Adrenal gland (tissue), 19 donors: ENCODE measurements at places on chromosomes 13 and 19. TPM values are rescaled to one million over a fixed set of nuclear protein-coding genes. Genes with fewer than 3 reads are reported as not detected.

TUBB4A gene
- 247 TPM for total RNA-seq

SLAIN1 gene
- 24.1 TPM for total RNA-seq

HSPBP1 gene
- 29.3 TPM for total RNA-seq

TSKS gene
- not detected for total RNA-seq

TLE6 gene
- total RNA-seq, result 0.53 TPM

- no peak overlapping the region for H3K4me3 ChIP-seq
- no peaks in the 10 kb centered on the region for H3K36me3 ChIP-seq
- no peak for DNase-seq
- no peaks in the 10 kb centered on the region for H3K4me1 ChIP-seq
- no peaks in the 10 kb centered on the region for H3K27me3 ChIP-seq
Measured at GRCh38 chr19:42057846-42058245, 12.2 kb downstream of the GRIK5 start.

DNA sequence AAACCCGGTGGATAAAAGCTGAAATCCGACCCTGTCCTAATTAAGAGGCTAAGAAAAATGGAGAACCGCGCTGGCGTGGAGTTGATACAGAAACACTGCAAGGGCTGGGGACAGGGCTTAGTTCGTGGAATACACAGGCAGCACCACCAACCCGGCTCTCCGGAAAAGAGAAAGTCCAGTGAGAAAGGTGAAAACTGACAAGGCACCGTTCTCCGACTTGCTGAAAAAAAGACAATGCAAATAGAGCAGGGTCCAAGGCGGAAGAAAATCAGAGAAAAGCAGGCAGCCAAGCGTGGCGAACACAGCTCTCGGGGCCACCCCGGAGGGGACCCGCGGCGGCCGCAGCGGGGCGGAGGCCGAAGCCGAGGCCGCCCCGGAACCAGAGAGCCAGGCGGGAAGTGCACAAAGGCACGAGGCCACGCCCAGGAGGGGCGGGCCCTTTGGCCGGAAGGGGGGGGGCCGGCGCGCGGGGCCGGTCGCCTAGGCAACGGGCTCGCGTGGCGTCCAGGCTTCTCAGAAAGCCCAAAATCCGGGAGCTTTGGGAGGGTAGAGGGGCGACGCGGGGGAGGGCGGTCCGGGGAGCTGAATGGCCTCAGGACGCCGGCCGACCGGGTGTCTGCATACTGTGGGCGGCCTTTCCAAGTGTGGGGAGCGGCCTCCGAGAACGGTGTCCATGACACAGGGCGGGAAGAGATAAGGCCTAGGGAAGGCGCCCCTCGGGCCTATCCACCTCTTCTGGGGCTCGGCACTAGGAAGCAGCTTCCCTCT is 1.2 kb upstream of the ING1 start:
- no peaks in the 10 kb centered on the region for H3K27me3 ChIP-seq
- peak overlapping the region; percentile 99 for H3K27ac ChIP-seq
- H3K36me3 ChIP-seq, result no peaks in the 10 kb centered on the region
- H3K4me1 ChIP-seq, result peaks cover 6% of the 10 kb centered on the region

- H3K4me3 ChIP-seq, result peak overlapping the region; percentile 75
- no peaks in the 10 kb centered on the region for H3K27me3 ChIP-seq
- peak; percentile 80 for DNase-seq
- H3K4me1 ChIP-seq, result peaks cover 71% of the 10 kb centered on the region
- peak overlapping the region; percentile 81 for H3K27ac ChIP-seq
- H3K36me3 ChIP-seq, result no peaks in the 10 kb centered on the region
Measured at GRCh38 chr19:42281827-42282762, 13.0 kb downstream of the CIC start.

DNA sequence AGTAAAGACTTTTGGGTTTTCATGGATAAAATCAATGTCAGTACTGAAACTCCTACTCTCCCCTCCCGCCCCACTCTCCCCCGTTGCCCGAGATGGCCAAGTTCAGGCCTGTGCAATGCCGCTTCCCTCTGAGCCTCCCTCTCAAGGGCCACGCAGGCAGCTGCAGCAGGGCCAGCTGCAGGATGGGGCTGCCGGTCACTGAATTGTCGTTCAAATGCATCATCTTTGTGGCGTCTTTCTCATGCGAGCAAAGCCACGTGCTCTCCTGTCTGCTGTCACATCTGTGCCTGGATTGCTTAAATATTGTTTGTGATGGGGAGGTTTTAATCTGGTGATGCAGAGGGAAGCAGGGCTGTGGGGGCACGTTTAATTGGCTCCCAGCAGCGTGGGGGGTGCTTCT is 26.6 kb downstream of the SHISA2 start:
- H3K27ac ChIP-seq, result no peak overlapping the region
- no peak overlapping the region for H3K4me3 ChIP-seq
- no peaks in the 10 kb centered on the region for H3K4me1 ChIP-seq
- DNase-seq, result no peak

DNA sequence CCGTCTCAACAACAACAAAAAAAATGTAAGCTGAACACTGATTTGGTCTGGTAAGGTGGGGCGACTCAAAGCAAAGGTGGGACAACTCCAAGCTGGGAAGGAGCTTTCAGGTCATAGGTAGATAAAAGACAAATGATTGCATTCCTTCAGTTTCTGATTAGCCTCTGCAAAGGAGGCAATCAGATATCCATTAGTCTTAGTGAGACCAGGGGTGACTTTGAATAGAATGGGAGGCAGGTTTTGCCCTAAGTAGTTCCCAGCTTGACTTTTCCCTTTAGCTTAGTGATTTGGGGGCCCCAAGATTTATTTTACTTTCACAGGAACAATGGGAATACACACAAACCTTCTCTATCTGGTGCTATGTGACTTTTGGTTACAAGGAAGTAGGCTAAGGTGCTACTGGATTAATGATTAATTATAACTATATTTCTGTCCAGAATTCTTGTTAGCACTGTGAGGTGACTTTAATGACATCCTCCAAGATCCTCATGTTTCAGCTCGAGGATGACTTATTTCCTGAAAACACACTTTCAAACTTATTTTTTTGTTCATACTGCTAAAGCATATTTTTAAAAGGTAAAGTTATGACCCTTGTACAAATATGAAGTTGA is 10.6 kb upstream of the MTRF1 start:
- H3K27me3 ChIP-seq, result no peaks in the 10 kb centered on the region
- no peak overlapping the region for H3K27ac ChIP-seq
- H3K36me3 ChIP-seq, result no peaks in the 10 kb centered on the region
- H3K4me3 ChIP-seq, result no peak overlapping the region

- no peak for DNase-seq
- no peaks in the 10 kb centered on the region for H3K36me3 ChIP-seq
- H3K27ac ChIP-seq, result no peak overlapping the region
- no peaks in the 10 kb centered on the region for H3K4me1 ChIP-seq
Measured at GRCh38 chr13:25963674-25964073, 88.1 kb downstream of the SHISA2 start.

DNA sequence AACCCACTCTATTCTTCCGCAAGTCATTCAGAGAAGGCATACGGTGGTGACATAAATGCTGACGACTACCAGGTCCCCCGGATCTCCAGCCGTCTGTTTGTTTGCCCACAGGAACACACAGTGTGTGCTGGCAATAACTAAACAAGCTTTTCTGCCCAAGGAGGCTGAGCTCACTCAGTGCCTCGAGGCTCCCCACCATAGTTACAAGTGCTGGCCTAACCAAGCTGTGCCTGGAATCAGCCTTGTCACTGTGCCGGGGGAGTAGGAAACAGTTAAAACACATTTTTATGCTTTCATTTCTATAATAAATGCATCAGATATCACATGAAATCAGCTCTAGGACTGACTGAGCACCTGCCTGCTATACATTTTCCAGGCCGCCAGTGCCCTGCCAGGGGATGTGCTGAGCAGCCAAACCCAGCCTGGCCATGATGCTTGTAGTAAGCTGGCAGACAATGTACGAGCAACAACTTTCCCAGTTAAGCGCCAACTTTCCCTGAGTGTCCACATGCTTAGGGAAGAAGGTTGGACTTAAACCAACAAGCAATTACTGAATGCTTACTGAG is 28.1 kb downstream of the BRD4 start:
- no peaks in the 10 kb centered on the region for H3K27me3 ChIP-seq
- no peak for DNase-seq
- H3K27ac ChIP-seq, result no peak overlapping the region
- H3K4me1 ChIP-seq, result peaks cover 20% of the 10 kb centered on the region

DNA sequence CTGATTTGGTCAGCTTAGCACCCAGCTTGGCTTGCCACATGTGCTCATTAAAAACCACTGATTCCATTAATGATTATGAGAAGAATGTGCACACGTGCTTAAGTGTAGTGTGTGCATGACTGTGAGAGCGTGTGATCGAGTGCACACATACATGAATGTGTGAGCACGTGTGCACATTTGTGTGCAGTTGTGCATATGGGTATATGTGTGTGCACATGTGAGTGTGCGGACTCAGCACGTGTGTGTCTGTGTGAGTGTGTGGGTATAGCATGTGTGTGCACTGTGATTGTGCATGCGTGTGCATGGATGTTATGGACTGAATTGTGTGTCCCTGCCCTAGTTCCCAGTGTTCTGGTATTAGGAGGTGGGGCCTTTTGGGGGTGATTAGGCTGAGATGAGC is 202.1 kb upstream of the ZNF536 start:
- H3K4me3 ChIP-seq, result no peak overlapping the region
- H3K4me1 ChIP-seq, result no peaks in the 10 kb centered on the region
- H3K27ac ChIP-seq, result no peak overlapping the region
- DNase-seq, result no peak
- no peaks in the 10 kb centered on the region for H3K36me3 ChIP-seq

- no peak overlapping the region for H3K4me3 ChIP-seq
- no peaks in the 10 kb centered on the region for H3K36me3 ChIP-seq
- H3K27ac ChIP-seq, result no peak overlapping the region
Measured at GRCh38 chr13:36696410-36697010, 22.7 kb downstream of the SERTM1 start.

GRCh38 chr13:77136902-77137420 is 110.0 kb upstream of the FBXL3 start:
- no peak for DNase-seq
- H3K4me3 ChIP-seq, result no peak overlapping the region
- no peaks in the 10 kb centered on the region for H3K4me1 ChIP-seq
- no peaks in the 10 kb centered on the region for H3K27me3 ChIP-seq
- peaks cover 23% of the 10 kb centered on the region for H3K36me3 ChIP-seq
- H3K27ac ChIP-seq, result no peak overlapping the region

DNA sequence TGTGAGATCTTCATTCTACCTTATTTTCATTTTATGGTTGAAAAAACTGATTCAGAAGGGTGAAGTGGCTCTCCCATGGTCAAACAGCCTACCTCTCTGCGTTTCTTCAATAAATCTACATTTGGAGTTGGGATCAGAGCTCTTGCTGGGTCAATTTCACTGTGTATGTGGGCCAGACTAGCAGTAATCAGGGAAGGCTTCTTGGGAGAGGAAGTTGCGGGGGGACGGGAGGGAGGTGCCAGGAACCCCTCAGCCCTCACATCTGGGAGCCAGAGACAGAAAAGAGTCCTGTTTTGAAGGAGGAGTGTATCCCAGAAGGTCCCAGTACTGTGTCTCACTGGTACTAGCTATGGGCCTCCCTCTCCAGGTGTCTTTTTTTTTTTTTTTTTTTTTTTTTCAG is 934 bp downstream of the KXD1 start:
- peaks cover 12% of the 10 kb centered on the region for H3K4me1 ChIP-seq
- peak overlapping the region; percentile 94 for H3K27ac ChIP-seq
- H3K4me3 ChIP-seq, result no peak overlapping the region

DNA sequence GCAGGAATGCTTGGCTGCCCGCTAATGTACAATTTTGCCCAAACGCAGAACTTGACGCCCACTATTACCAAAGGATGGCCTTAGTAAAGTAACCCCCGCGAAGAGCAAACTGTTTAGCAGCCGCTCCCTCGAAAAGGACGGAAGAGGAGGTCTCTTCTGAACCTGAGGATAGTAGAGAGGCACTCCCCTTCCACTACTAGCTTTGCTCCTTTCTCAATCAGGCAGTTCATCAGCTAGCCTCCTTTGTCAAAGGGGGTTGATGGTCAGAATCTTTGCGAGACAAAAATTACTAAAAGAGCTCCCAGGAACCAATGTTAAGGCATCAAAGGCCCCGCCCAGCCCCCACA is 534 bp downstream of the CAB39L start:
- peak overlapping the region; percentile 62 for H3K4me3 ChIP-seq
- H3K27me3 ChIP-seq, result no peaks in the 10 kb centered on the region
- peaks cover 24% of the 10 kb centered on the region for H3K4me1 ChIP-seq
- DNase-seq, result no peak

GRCh38 chr19:48842789-48843162 is 6.5 kb upstream of the HSD17B14 start:
- no peaks in the 10 kb centered on the region for H3K27me3 ChIP-seq
- no peaks in the 10 kb centered on the region for H3K36me3 ChIP-seq
- DNase-seq, result peak; percentile 64

- no peaks in the 10 kb centered on the region for H3K4me1 ChIP-seq
- H3K27ac ChIP-seq, result no peak overlapping the region
- no peak for DNase-seq
Measured at GRCh38 chr13:113604186-113604585, 19.6 kb downstream of the TFDP1 start.

GRCh38 chr13:44236370-44236769 is 137.3 kb upstream of the SERP2 start:
- H3K4me3 ChIP-seq, result no peak overlapping the region
- H3K36me3 ChIP-seq, result no peaks in the 10 kb centered on the region
- no peaks in the 10 kb centered on the region for H3K27me3 ChIP-seq
- H3K27ac ChIP-seq, result peak overlapping the region; percentile 66
- DNase-seq, result peak; percentile 38
- H3K4me1 ChIP-seq, result peaks cover 17% of the 10 kb centered on the region

DNA sequence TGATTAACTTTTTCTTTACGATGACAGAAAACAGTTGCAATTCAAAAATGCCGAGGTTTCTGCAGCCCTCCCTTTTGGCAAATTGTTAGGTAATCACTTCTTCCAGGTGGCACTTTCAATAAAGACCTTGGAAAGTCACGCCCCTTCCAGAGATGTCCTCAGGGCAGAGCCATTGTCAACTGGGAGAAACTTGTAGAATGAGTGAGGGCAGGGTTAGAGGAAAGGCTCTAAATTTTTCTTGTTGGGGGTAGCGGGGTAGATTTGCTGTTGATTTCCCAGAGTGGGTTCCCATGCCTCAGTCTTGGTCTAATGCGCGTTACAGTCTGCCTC is 421.1 kb downstream of the FGF9 start:
- no peak overlapping the region for H3K27ac ChIP-seq
- H3K4me1 ChIP-seq, result no peaks in the 10 kb centered on the region
- H3K36me3 ChIP-seq, result no peaks in the 10 kb centered on the region

GRCh38 chr13:25372284-25373081 is 709 bp downstream of the ATP8A2 start:
- DNase-seq, result peak; percentile 1
- H3K27ac ChIP-seq, result no peak overlapping the region
- no peaks in the 10 kb centered on the region for H3K4me1 ChIP-seq
- no peak overlapping the region for H3K4me3 ChIP-seq
- peaks cover 7% of the 10 kb centered on the region for H3K27me3 ChIP-seq

- no peaks in the 10 kb centered on the region for H3K36me3 ChIP-seq
- H3K27me3 ChIP-seq, result peaks cover 9% of the 10 kb centered on the region
- no peak overlapping the region for H3K27ac ChIP-seq
- no peak overlapping the region for H3K4me3 ChIP-seq
- no peaks in the 10 kb centered on the region for H3K4me1 ChIP-seq
Measured at GRCh38 chr13:35983206-35983605, 148.0 kb downstream of the DCLK1 start.

DNA sequence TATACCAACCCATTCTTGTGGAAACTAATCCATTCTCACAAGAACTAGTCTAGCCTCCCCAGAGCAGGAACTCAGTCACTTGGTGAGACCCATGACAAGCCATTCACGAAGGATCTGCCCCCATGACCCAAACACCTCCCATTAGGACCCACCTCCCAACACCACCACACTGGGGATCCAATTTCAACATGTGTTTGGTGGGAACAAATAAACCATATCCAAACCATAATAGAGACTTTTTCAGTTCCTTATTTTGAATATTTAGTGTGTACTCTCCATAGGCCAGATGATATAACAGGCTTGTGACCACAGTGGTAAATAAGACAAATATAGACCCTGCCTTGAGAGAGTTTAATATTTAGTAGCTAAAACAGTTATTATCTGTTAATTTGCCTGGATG is 227.5 kb upstream of the SERP2 start:
- no peaks in the 10 kb centered on the region for H3K27me3 ChIP-seq
- DNase-seq, result no peak
- H3K4me1 ChIP-seq, result peaks cover 5% of the 10 kb centered on the region
- H3K36me3 ChIP-seq, result no peaks in the 10 kb centered on the region
